Fibroblast of skin of right biceps (primary cell): ENCODE measurements at places on chromosomes 1 and 21.

- no peak for DNase-seq
Observed at GRCh38 chr1:174935961-174936727, 63.6 kb upstream of the CACYBP start.

DNA sequence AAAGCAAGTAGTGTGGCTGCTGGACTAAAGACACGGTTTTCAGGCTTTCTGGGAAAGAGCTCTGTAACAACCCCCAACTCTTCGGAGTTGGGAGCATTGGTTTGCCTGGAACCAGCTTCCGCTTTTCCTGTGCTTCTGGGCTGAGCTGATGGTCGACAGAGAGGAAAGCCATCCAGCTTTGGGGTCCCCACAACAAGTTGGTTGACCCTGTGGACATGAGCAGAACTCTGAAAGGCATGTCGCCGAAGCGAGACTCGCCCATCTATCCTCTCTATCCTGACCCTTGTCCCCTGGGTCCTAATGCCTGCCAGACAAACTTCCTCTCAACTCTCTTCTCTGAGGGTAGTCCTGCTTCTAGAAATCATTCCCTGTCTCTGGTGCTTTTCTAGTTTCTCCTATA, 31.9 kb upstream of the FCGR2A start:
- DNase-seq, result peak; percentile 18

GRCh38 chr1:40801742-40802077, 18.1 kb downstream of the KCNQ4 start:
- no peak for DNase-seq

DNA sequence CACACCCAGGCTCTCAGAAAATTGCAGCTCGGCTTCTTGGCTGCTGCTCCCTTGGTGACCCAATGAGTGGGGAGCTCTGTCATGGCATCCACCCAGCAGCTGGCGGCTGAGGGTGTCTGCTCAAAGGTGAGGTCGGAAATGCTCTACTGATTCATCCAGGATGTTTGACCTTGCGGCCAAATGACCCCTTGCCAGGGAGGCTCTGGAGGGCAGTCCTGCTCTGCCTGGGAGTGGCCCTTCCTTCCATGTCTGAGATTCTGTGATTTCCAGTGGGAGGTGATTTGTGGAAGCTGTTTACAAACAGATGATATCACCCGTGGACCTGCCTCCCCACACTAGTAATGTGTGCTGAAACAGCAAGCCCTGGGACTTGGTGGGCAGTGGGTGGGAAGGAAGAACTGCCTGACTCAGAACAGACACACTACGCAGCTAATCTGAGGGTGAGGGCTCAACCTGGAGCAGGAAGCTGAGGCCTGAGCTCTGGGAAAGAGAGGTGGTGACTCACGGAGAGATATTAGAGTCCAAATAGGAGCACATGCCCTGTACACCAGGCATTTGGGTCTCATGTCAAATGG, 3.0 kb downstream of the CRCT1 start:
- no peak for DNase-seq

GRCh38 chr1:21680381-21680780, 11.2 kb upstream of the RAP1GAP start:
- no peak for DNase-seq

- DNase-seq, result no peak
Observed at GRCh38 chr1:218049641-218050040, 235.5 kb upstream of the RRP15 start.

- DNase-seq, result no peak
Observed at GRCh38 chr1:178284058-178284457, 190.2 kb downstream of the RASAL2 start.

DNA sequence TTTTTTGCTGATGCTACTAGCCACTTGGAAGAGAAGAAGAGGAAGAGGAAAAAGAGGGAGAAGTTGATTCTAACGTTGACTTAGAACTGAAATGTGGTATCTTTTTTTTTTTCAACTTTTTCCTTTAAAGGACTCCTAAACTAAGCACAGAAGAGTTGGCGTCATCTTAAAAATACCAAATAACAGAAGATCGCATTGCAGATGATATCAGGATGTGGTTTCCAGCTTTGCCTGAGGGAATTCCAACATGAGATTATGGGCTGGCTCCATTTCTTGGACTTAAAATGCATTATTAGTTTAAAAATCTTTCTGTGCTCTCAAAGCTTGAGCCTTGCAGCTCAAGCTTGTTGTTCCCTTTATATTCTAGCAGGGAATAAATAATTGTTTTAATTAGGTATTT, 29.8 kb downstream of the WDR3 start:
- peak; percentile 15 for DNase-seq

- DNase-seq, result peak; percentile 97
Observed at GRCh38 chr21:25329227-25329825, 278.0 kb downstream of the MRPL39 start.

DNA sequence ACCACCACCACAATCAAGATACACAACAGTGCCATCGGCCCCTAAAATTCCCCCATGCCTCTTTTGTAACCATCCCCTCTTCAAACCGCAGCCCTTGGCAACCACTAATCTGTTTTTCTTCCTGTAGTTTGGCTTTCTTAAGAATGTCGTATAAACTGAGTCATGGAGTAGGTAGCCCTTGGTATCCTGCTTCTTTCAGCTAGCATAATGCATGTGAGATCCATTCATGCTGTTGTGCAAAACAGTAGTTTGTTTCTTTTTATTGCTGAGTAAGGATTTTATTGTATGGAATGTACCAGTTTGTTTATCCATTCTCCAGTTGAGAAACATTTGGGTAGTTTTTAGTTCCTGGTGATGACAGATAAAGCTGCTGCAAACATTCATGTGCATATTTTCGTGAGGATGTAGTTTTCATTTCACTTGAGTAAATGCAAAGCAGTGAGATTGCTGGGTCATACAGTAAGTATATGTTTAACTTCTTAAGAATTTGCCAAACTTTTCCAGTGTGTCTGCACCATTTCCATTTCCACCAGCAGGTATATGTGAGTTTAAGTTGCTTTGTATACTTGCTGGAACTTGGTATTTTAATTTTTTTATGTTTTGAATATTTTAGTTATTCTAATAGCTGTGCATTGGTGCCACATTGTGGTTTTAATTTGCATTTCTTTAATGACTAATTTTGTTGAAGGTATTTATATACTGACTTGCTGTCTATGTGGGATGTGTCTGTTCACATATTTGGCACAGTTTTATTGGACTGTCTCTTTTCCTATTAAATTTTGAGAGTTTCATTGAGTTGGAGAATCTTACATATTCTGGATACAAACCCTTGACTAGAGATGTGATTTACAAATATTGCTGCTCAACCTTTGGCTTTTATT, 148.4 kb upstream of the MAP1LC3C start:
- DNase-seq, result peak; percentile 17

DNA sequence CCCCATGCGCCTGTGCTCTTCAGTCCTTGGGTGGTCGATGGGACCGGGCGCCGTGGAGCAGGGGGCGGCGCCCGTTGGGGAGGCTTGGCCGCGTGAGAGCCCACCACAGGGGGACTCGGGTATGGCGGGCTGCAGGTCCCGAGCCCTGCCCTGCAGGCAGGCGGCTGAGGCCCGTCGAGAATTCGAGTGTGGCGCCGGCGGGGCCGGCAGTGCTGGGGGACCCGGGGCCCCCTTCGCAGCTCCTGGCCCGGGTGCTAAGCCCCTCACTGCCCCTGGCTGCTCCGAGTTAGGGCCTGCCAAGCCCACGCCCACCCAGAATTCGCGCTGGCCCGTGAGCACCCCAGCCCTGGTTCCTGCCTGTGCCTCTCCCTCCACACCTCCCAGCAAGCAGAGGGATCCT, 26.1 kb downstream of the TLR5 start:
- no peak for DNase-seq

- DNase-seq, result no peak
Observed at GRCh38 chr1:199010492-199010891, 371.7 kb downstream of the PTPRC start.

DNA sequence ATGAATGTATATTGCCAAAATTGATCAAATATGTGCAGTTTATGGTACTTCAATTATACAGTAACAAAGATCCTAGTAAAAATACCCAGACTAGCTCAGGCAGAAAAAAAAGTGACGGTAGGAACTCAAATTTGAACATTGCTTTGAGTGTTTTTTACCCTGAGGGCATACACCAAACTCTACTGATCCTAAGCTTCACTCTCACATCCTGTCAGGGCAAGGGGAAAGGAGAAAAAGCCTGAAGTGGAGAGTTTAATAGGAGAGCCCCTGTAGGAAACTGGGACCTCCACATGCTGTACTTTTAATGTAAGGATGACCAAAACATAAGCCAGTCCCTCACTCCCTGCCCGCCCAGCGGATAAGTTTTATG, 59.8 kb upstream of the GNG12 start:
- no peak for DNase-seq

- no peak for DNase-seq
Observed at GRCh38 chr1:20259646-20260045, 31.0 kb upstream of the VWA5B1 start.

GRCh38 chr1:113965703-113966412, 13.4 kb upstream of the OLFML3 start:
- DNase-seq, result no peak

- DNase-seq, result peak; percentile 71
Observed at GRCh38 chr1:167720965-167721616, 691 bp upstream of the MPZL1 start.

DNA sequence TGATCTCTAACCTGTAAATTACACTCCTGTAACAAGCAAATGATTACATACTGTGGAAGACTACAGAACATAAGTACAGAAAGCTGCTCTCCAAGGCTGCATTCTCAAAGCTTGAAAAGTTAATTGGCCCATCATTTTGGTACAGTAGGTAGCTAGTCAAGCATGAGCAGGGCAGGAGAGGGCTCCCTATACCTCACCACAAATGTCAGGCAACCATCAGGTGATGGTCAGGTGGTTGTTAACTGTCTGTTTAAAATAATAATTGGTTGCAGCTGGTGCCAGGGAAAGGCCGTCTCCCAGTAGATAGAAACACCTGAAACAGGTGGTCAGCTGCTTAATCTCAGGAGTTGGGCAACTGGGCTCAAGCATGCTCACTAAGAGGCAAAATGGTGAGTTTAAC, 13.1 kb upstream of the SLC1A7 start:
- no peak for DNase-seq

GRCh38 chr1:69700770-69701169, 133.0 kb downstream of the LRRC7 start:
- peak; percentile 28 for DNase-seq

GRCh38 chr21:32352526-32352925, 40.3 kb downstream of the URB1 start:
- DNase-seq, result no peak

DNA sequence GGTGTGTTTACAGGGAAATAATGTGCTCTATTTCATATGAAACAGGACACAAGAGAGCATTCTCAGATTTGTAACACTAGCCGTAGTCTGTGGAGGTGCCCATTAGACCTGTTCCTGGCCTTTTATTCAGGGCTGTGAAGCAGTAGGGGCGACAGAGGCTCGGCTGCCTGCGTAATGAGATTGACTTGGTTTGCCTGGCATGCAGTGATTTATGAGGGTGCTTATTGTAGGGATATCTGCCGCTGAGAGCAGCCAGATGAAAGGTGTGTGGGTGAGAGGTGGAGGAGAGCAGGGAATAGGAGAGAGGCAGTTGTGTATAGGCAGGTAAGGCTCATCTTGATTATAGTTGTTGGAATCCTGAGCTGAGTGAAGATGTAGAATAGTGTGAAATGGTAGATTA, 51.3 kb downstream of the DNAJC6 start:
- no peak for DNase-seq

- no peak for DNase-seq
Observed at GRCh38 chr1:151315565-151316235, 11.5 kb downstream of the PI4KB start.

- peak; percentile 17 for DNase-seq
Observed at GRCh38 chr21:16594191-16594590, 864.4 kb downstream of the USP25 start.

- no peak for DNase-seq
Observed at GRCh38 chr21:26883768-26884167, 38.6 kb upstream of the ADAMTS1 start.

DNA sequence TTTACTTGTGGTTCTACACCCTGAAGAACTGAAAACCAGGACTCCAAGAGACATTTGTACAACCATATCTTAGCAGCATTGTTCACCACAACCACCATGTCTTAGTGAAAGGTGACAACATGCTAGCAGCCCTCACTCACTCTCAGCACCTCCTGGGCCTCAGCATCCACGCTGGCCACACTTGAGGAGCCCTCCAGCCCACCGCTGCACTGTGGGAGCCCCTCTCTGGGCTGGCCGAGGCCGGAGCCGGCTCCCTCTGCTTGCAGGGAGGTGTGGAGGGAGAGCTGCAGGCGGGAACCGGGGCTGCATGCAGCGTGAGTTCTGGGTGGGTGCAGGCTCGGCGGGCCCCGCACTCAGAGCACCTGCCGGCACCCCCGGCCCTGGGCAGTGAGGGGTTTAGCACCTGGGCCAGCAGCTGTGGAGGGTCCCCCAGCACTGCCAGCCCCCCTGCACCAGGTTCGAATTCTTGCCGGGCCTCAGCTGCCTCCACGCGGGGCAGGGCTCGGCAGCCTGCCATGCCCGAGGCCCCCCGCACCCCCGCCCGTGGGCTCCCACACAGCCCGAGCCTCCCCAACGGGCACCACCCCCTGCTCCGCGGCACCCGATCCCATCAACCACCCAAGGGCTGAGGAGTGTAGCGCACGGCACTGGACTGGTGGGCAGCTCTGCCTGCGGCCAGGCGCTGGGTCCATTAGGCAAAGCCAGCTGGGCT, 9.2 kb downstream of the C1orf159 start:
- DNase-seq, result no peak

DNA sequence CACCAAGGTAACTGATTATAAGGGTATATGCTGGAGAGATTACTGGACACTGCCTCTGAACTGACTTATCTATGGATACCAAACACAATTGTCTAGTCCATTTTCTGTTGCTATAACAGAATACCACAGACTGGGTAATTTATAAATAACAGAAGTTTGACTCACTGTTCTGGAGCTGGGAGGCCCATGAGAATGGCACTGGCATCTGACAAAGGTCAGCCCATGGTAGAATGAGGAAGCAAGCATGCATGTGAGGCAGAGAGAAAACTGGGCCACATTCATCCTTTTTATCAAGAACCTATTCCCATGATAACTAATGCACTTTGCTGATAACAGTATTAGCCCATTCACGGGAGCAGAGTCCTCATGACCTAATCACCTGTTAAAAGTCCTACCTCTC, 37.4 kb downstream of the FCER1A start:
- DNase-seq, result no peak

- DNase-seq, result no peak
Observed at GRCh38 chr1:20964540-20965484, 177.7 kb upstream of the HP1BP3 start.

GRCh38 chr1:237556911-237557310, 333.8 kb downstream of the ZP4 start:
- DNase-seq, result no peak

GRCh38 chr1:103529746-103530145, 4.2 kb downstream of the RNPC3 start:
- DNase-seq, result peak; percentile 57

- DNase-seq, result no peak
Observed at GRCh38 chr1:25021591-25022215, 91.6 kb upstream of the RUNX3 start.

DNA sequence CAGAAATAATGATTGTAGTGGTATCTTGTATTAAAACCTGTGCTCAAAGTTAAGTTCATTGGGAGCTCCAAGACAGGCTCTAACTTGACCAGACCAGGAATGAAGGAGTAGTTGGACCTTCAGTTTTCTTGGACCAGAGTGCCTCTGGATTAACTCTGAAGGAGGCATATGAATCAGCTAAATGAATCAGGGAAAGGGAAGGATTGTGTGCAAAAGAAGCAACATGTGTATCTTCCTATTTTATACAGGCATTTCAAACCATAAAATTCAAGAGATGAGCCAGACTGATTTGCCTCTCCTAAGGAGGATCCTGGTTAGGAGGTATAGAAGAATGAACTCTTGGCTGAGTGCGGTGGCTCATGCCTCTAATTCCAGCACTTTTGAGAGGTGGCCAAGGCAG, 71.4 kb downstream of the CC2D1B start:
- no peak for DNase-seq

- DNase-seq, result no peak
Observed at GRCh38 chr1:92065042-92065441, 10.2 kb downstream of the SETSIP start.
